GOT3 (cell line): ENCODE measurements at places on chromosomes 16 and 17.

DNA sequence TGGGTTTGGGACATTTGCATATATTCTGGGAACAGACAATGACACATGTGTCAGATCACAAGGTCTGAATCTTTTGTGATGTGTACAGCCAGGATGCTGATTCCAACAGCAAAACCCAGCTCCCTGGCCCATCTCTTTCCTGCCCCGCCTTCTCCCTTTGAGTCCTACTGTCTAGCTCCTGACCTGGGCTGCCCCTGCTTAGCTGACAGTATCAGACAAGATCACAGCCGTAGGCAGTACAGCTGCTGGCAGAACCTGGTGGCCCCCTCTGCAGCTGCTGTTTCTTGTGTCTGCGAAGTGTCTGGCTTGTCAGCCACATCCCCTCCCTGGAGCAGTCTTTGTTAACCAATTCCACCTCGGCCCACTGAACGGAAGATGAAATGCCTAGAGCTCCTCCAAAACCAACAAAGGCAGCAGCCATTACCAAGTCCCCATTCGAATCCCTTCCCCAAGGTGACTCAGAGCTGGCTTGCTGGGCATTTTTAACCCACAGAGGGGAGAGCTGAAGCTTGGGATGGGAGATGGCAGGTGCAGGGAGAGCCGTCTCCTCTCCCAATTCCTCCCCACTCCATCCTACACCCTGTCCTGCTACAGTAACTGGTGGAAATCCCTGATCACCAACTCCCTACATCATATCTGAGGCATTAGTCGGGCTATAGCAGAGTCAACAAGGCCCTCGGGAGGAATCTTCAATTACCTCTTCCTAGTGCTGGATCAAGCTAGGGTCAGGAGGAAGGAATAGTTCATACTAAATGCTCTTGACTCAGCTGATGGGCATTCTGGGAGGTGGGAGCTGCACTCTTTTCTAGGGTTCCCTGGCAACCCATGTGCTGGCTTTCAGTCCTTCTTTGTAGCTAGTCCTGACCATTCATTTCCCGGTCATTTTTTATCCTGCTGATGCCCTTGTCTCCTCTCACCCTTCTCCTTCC is 5.8 kb downstream of the PIPOX start:
- DNase-seq: no peak

DNA sequence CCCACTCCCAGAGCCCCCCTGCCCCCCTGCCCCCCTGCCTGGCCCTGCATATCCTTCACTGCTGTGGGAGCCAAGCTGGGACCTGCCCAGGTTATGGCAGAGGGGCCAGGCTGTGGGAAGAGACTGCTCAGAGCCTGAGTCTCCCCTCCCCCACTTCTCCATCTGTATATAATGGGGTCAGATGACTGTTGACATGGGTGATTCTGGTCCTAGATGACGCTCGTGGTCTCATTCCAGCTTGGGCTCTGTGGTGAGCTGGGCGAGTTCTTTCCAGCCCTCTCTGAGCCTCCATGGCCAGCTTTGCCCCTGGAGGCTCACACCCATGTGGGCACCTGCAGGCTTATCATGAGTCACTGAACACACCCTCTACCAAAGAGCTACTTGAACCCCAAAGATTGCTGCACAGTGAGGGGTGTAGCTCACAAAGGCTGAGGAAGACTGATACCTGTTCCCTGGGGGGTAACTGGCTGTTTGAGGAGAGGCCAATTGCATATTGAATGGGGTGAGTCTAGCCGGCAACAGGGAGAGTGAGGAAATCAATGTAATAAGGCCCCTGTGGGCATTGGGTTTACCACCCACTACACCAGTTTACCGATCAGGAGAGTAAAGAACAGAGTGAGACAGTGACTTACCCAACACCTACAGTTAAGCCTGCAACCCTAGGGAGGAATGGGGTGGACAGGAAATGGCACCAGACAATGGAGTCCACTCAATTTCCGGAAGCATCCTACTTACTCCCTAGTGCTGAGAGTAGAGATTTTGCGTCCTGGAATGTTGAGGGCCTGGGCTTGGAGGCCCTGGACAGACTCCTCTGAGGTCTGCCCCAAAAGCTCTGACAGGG is 4.2 kb upstream of the SREBF1 start:
- DNase-seq: no peak

- no peak for DNase-seq
These were observed 7.9 kb downstream of the CLUAP1 start for GRCh38 chr16:3508736-3509135.

- DNase-seq: no peak
These were observed 42.8 kb downstream of the MEAK7 start for GRCh38 chr16:84461413-84462295.

DNA sequence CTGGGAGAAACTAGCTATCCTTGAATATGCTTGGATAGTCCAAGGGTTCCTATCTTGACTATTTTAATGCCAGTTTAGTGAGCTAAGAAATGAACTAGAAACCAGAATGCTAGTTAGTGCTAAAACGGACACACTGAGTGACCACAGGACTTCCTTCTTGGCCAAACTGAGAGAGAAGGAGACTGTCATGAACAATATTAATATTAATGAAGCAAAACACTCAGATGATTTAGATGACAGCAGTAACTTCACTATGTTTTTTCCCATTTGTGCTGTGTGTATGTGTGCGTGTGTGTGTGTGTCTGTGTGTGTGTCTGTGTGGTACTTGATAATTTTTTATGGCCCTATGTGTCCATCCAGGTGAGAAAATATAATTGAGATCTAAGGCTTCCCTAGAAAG is 2.2 kb upstream of the ATXN1L start:
- DNase-seq: no peak

- no peak for DNase-seq
These were observed 39.6 kb downstream of the GPRC5B start for GRCh38 chr16:19844945-19845641.

- no peak for DNase-seq
These were observed 7.5 kb downstream of the ANKRD11 start for GRCh38 chr16:89482817-89483205.

DNA sequence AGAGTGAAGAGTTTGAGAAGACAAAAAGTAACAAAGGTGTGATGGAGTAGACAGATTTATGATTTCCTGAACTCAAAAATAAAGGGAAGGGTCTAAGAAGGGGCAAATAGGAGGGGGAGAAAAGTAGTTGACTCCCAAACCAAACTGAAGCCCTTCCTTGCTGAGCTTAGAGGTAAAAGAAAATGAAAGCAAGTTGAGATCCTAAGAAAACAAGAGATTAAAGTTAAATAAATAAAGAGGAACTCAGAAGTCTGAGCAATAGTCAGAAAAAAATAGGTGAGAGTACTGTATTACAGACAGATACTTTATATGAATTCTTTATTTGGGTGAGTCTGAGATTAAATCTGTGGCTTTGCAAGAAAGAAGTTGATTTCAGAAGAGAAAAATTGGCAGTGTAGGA is 3.3 kb upstream of the PSMD12 start:
- no peak for DNase-seq

GRCh38 chr16:30406795-30407101 is 658 bp upstream of the ZNF771 start:
- no peak for DNase-seq

DNA sequence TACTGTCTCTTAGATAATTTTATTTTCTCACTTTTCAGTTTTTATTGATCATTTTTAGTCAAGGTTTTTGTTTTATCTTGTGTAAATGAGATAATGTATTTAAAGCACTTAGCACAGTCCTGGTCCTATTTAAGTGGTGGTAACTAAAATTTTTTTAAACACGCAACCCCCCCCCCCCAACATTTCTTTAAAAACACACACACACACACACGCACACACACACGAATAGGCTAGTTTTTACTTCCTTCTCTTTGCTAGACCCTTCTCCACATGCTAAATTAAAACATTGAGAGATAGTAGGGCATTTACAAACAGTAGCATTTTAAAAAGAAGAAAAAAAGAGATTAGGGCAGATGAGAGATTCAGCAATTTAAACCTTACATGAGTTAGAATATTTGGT is 5.0 kb downstream of the NFATC3 start:
- no peak for DNase-seq

DNA sequence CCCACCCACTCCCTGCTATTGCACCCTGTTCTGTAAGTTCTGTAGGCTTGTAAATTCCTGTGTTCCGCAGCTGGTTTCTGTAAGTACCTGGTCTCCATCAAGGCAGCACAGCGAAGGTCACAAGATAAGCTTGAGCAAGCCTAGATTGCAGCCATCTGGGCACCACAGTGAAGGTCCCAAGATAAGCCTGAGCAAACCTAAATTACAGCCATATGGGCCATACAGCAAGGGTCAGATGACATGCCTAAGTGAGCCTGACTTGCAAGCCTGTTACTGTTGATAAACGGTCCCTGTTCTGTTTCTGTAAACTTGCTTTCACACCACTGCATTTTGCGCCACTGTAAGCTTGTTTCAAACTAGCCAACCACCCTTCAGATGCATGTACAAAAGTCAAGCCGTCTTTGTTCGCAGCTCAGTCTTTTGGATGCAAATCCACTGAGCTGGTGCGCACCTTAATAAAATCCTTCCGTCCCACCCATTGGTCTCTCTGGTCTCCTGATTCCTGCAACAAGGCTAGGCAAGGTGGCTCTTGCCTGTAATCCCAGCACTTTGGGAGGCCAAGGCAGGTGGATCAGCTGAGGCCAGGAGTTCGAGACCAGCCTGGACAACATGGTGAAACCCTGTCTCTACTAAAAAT is 42.6 kb upstream of the ATF7IP2 start:
- no peak for DNase-seq

GRCh38 chr17:72099919-72100318 is 20.9 kb upstream of the SOX9 start:
- no peak for DNase-seq

- no peak for DNase-seq
These were observed 19.7 kb downstream of the APPBP2 start for GRCh38 chr17:60506312-60506711.

GRCh38 chr16:9366048-9366969 is 274.9 kb downstream of the HAPSTR1 start:
- DNase-seq: no peak

- no peak for DNase-seq
These were observed 43.6 kb downstream of the SMG6 start for GRCh38 chr17:2259769-2260536.

- DNase-seq: no peak
These were observed 6.1 kb downstream of the MYCBPAP start for GRCh38 chr17:50514388-50514787.

GRCh38 chr17:57559226-57559625 is 185.9 kb downstream of the CCDC182 start:
- no peak for DNase-seq

GRCh38 chr16:86002178-86002900 is 103.4 kb downstream of the IRF8 start:
- DNase-seq: no peak

DNA sequence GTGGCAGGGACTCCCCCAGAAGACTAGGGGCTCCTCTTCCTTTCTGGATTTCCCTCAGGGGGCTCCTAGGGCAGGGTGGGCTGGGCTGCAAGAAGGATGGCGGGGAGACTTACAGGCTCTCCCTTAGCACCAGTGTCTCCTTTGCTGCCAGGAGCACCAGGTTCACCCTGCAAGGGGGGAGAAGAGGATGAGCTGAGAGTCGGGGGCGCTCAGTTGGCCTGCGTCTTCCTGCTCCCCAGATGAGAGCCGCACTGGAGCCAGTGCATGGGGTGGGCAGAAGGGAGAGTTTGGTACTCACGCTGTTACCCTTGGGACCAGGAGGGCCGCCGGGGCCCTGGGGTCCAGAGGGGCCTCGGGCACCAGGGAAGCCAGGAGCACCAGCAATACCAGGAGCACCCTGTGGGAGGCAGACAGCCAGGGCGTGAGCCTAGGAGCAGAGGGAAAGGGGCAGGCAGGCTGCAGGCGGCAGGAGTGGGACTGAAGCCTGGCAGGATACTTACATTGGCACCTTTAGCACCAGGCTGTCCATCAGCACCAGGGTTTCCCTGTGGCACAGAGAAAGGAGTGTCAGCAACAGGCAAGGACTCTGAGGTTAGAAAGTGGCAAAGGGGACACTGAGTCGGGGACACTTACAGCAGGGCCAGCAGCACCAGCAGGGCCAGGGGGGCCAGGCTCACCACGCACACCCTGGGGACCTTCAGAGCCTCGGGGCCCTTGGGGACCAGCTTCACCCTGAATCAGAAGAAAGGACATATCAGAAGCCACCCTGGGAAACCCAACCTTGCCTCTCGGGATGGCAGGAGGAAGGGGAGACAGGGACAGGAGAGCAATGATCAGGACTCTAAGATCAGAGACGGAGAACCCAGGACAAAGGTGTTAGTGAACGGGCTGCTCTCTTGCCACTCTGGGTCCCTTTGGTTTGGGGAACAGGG is 6.2 kb downstream of the COL1A1 start:
- no peak for DNase-seq

DNA sequence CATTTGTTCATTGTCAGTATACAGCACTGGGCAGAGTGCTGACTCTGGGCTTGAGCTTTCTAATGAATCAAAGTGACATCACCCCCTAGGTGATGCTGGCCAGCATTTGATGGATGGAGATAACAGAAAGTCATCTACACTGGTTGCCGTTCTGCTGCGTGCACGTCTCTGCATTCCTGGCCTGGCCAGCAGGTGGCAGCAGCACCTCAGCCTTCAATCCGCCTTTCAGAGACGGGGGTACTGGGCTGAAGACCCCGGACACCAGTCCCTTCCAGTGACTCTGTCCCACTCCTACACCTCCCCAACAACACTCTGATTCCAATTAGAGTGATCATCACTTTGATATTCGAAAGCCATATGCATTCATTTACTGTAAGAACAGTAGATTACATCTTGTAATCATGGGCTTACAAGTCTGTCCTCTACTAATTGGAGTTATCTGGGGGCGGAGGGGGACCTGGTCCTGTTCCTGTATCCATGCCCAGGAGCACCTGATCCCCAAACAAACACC is 6.0 kb downstream of the CPSF4L start:
- DNase-seq: no peak

- no peak for DNase-seq
These were observed 6.1 kb upstream of the GAA start for GRCh38 chr17:80095038-80095843.

GRCh38 chr16:20676268-20676825 is 21.1 kb downstream of the ACSM1 start:
- DNase-seq: no peak

- no peak for DNase-seq
These were observed 48.0 kb downstream of the SF3B3 start for GRCh38 chr16:70571623-70572022.

- no peak for DNase-seq
These were observed 18.5 kb downstream of the FLYWCH1 start for GRCh38 chr16:2930236-2930635.

- no peak for DNase-seq
These were observed 718.1 kb upstream of the SOX9 start for GRCh38 chr17:71402661-71403141.
